ENCODE measurements at places on chromosomes 3 and 15.
A peak's percentile ranks its signal among the peaks of the same experiment; 100 is the strongest.

- no peak for DNase-seq
These were observed 34.9 kb downstream of the PRKCI start for GRCh38 chr3:170257145-170257544.

DNA sequence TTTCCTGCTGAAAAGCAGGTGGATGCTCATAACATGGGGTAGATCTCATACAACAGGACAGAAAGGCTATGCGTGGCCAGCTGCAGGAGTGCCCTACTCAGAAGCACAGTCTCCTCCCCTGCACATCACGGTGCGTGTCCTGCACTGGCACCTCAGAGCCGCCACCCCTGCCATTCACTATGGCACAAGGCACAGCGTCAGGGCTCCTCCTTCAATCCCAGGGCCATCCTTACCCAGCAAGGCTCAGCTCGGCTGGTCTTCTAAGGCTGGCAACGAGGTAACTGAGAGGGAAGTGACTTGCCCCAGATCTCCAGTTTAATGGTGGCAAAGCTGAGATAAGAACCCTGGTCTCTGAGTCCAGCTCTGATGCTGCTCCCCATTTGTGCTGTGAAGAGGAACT is 97.1 kb downstream of the CPN2 start:
- DNase-seq = no peak

GRCh38 chr3:105278688-105279087 is 88.0 kb upstream of the ALCAM start:
- DNase-seq = no peak

- no peak for DNase-seq
These were observed 474.8 kb downstream of the CNTN3 start for GRCh38 chr3:74139648-74140047.

GRCh38 chr3:153192327-153192726 is 30.3 kb downstream of the RAP2B start:
- no peak for DNase-seq

DNA sequence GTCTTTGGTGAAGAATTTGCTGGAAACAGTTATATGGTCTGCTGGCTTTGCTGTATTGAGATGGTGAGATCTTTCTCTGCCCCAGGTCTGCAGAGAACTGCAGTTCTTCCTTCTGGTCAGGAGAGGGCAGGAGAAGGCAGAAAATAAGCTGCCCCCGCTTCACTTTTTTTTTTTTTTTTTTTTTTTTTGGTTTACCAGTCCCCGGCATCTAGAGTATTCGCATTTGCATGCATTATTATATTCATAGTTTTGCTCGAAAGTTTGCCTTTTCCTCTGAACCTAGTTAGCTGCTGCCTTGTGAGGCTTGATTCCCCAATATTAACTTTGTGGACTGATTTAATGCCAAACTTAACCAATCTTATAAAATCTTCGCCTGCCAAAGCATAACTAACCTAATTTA is 10.6 kb upstream of the PARL start:
- DNase-seq = peak; percentile 49
